ENCODE measurements at places on chromosomes 5 and 9.

- DNase-seq: no peak
Measured at GRCh38 chr9:76298521-76299144, 95.6 kb downstream of the RFK start.

- no peak for DNase-seq
Measured at GRCh38 chr5:169296419-169297143, 4.4 kb downstream of the SLIT3 start.

DNA sequence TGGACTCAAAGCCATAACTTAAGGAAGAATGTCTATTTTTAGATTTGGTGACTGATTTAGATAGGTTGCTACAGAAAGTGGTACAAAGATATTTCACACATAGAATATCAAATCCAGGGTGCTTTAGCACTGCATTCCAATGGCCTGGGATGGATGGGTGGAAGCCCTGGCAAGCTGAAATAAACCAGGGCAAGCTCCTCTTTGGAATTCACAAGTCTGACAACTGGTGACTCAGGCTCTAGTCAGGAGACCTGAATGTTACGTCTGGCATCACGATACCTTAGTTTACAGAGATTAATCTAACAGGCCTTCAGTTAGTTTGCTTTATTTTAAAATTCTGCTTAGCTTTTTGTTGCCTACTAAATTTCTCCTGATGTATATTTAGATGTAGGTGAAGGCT is 144.0 kb downstream of the TMC1 start:
- no peak for DNase-seq

DNA sequence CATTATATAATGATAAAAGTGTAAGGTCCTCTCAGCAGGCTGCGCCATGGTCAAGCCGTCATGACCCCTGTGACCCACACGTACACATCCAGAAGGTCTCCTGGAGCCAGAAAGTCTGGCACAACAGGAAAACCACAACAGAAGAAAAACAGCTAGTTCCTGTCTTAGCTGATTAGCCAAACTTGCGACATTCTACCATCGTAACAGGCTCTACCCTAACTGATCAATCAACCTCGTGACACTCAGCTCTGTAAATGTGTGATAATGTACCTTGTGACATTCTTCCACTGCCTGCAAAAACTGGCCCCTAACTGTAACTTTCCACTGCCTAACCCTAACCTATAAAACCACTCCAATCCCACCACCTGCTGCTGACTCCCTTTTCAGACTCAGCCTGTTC is 316.4 kb upstream of the TUSC1 start:
- DNase-seq: no peak

GRCh38 chr5:32785611-32786254 is 74.6 kb downstream of the NPR3 start:
- DNase-seq: no peak

DNA sequence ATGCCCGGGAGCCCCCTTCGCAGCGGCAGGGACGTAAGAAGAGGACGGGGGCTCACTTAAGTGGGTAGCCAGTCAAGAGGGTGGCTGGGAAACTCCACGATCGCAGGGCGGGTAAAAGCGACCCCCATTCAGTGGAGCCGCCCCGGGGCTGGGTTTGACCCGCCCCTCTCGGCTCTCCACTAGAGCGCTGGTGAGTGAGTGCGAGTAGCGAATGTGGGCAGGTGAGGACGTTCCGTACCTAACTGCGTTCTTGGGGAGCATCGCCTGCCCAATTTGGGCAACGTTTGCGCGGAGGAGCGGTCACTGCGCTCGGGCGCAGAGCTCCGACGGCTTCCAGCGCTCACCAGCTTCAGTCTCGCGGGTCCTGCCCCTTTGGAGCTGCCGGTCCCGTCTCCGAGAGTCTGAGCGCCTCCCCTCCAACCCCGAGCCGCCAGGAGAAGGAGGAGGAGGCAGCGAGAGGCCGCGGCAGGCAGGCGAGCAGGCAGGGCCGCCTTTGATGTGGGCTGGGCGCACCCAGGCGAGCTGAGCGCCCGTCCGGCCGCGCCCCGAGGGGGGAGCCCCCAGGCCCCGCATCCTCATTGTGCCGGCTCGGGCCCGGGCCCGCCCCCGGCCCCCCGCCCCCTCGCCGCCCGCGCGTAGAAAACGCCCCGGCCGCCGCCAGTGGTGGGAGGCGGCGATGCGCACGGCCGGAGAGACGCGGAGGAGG is at the start of gene FGF18:
FGF18 (plus strand) TSS at position 666 of the 706 bp plus-strand sequence. CDS start 553 bp downstream, outside the sequence.
- DNase-seq: no peak

GRCh38 chr5:159104051-159104651 is 4.4 kb upstream of the EBF1 start:
- DNase-seq: no peak

DNA sequence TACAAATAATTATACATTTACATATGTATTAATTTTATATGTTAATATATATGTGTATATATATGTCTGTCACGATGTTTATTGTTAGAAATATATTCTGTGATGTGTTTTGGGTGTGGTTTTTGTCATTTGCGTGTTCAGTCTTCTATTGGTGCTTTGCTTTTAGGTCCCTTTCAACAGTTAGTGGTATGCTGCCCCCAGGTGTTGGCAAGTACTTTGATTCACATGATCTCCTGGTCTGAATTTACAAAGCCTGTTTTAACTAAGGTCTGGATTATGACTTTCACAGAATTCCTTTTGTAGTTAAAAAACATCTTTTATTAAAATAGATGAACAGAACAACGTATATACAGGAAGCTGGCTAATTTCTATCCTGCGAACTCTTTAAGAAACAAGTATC is 271.5 kb downstream of the CCDC171 start:
- no peak for DNase-seq

GRCh38 chr5:14258840-14259239 is 115.7 kb downstream of the TRIO start:
- no peak for DNase-seq

DNA sequence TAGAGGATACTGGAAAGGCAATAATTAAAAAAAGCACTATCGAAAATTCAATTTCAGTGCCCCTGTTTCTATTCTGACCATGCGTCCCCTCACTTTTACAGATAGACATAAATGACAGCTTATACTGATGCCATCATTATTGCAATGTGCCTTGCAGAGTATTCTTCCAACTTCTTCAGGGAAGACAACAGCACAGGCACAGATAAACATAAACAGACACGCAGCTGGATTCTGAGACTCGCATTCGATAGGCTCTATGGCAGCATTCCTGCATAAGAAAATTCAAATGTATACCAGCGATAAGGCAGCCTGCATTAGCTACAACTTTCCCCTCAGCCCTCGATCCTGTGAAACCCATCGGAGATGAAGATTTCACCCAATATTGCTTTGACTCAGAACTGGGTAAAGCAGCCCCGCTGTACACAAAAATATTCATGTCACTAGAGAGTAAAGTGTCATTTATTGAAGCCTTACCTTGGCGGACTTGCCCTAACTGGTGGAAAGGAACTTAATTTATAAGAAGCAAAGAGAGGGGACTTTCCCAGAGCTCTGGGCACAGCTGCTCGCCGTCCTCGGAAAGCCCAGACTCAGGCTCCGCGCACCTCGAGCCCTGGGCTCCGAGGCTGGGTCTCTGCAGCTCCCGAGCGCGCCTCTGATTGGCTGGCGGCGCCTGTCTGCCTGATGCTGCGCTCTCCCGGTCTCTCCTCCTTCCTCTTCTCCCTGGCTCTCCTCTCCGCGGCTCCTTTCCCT is at the start of gene CDH18:
CDH18 (minus strand) TSS at position 589 of the 750 bp plus-strand sequence. CDS start 149,214 bp downstream, outside the sequence.
- no peak for DNase-seq

- DNase-seq: no peak
Measured at GRCh38 chr5:61667525-61668218, 335.6 kb downstream of the ZSWIM6 start.

GRCh38 chr5:147371290-147371689 is 136.5 kb downstream of the STK32A start:
- DNase-seq: no peak

GRCh38 chr5:127011961-127012644 is 18.3 kb downstream of the MARCHF3 start:
- no peak for DNase-seq

GRCh38 chr9:71685394-71685793 is 82.9 kb downstream of the CEMIP2 start:
- no peak for DNase-seq

DNA sequence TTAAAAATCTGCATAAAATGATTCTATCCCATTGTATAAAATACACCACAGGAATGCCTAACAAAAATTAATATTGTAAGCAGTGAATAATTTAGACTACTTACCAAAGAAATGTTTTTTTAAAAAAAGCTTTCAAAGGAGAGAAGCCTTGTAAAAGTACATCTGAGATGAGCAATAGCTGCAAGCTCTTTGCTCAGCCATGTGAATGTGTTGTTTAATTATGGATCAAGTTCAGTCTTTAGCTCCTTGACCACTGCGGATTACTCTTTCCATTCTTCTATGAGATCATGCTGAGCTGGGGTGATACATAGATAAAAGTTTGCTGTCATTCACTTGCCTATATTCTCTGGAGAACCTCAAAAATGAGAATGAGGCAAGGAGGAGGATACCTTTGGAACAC is 782.4 kb upstream of the ZNF608 start:
- DNase-seq: no peak
